Suprapubic skin (tissue), 4 donors: ENCODE measurements at places on chromosomes 7 and 10.

- H3K36me3 ChIP-seq, result no peaks in the 10 kb centered on the region
- peak overlapping the region; percentile 95 for H3K27ac ChIP-seq
- H3K27me3 ChIP-seq, result no peaks in the 10 kb centered on the region
- no peak for DNase-seq
Measured at GRCh38 chr7:40135317-40135610, 459 bp downstream of the SUGCT start.

GRCh38 chr7:54796853-54797252 lies 37.8 kb upstream of the SEC61G start:
- H3K27ac ChIP-seq, result no peak overlapping the region
- no peaks in the 10 kb centered on the region for H3K36me3 ChIP-seq
- no peak overlapping the region for H3K4me3 ChIP-seq

DNA sequence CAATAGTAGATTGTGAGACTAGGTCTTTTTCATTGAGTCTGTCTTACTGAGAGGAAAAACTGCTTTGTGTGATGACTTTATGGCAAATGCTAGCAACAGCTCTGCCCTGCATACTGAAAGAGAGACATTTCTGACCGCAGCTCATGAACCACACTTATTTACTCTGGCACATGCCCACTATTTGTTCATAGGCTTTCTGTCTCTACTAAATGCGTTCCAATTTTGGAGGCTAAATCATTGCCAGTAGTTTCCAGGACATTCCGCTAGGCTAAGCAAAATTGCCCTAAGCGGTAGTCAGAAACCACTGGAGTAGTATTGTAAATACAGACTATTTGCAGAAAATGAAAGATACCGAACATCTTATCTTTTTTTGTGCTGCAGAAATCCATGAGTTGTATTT lies 55.6 kb upstream of the DLX6 start:
- H3K27me3 ChIP-seq, result peaks cover 5% of the 10 kb centered on the region
- DNase-seq, result no peak
- no peaks in the 10 kb centered on the region for H3K36me3 ChIP-seq
- no peak overlapping the region for H3K27ac ChIP-seq
- H3K4me1 ChIP-seq, result no peaks in the 10 kb centered on the region
- H3K4me3 ChIP-seq, result no peak overlapping the region

GRCh38 chr10:80100861-80101695 lies 22.6 kb downstream of the TMEM254 start:
- H3K4me1 ChIP-seq, result peaks cover 21% of the 10 kb centered on the region
- no peak for DNase-seq
- peak overlapping the region; percentile 7 for H3K4me3 ChIP-seq

- no peak overlapping the region for H3K4me3 ChIP-seq
- no peaks in the 10 kb centered on the region for H3K36me3 ChIP-seq
- no peak overlapping the region for H3K27ac ChIP-seq
- no peak for DNase-seq
- peaks cover 16% of the 10 kb centered on the region for H3K4me1 ChIP-seq
- H3K27me3 ChIP-seq, result no peaks in the 10 kb centered on the region
Measured at GRCh38 chr7:151312831-151313809, 28.5 kb upstream of the NUB1 start.

GRCh38 chr7:116317907-116318306 lies 107.6 kb downstream of the TES start:
- H3K4me1 ChIP-seq, result peaks cover 26% of the 10 kb centered on the region
- H3K36me3 ChIP-seq, result no peaks in the 10 kb centered on the region
- no peak overlapping the region for H3K4me3 ChIP-seq
- H3K27me3 ChIP-seq, result no peaks in the 10 kb centered on the region
- DNase-seq, result no peak

DNA sequence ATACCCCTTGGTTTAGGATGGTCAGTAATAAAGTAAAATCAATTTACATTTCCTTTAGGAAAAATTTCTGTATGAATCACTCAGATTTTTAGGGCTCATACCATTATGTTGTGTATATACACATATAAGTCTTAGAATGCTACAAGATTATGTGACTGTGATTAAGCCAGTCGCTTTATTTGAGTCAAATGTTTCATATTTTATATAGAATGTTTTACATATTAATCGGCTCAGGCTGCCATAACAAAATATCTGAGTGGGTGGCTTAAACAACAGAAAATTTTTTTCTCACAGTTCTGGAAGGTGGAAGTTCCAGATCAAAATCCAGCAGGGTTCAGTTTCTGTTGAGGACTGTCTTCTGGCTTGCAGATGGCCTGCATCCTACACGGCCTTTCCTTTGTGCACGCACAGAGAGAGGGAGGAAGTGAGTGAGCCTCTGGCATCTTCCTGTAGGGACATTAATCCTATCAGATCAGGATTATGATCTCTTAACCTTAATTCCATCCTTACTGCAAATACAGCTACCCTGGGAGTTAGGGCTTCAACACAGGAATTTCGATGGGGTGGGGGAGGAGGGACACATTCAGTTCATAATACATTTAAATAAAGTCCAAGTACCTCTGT lies 198.0 kb downstream of the PHF14 start:
- peaks cover 5% of the 10 kb centered on the region for H3K4me1 ChIP-seq
- H3K36me3 ChIP-seq, result no peaks in the 10 kb centered on the region
- no peak overlapping the region for H3K27ac ChIP-seq

- no peak overlapping the region for H3K27ac ChIP-seq
- H3K4me1 ChIP-seq, result peaks cover 8% of the 10 kb centered on the region
- no peaks in the 10 kb centered on the region for H3K36me3 ChIP-seq
- no peak overlapping the region for H3K4me3 ChIP-seq
- no peaks in the 10 kb centered on the region for H3K27me3 ChIP-seq
Measured at GRCh38 chr7:91181949-91182348, 82.3 kb upstream of the FZD1 start.

DNA sequence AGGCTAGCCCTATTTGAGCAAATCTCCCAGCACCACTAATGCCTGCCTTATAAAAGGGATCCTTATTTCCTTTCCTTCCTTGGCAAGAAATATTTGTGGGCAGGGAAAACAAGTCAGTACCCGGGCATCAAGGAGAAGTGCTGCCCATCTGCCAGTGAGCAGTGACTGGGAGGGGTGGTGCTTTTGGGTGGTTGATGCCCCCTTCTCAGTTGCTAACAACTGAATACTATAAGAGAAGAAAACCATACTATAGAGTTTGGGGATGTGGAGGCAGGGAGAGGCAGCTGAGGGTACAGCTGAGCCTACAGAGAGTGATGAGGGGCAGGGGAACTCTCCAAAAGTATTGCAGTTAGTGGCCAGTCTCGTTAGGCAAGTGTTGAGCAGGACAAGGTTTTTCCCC lies 39.3 kb downstream of the OGDH start:
- peaks cover 3% of the 10 kb centered on the region for H3K4me1 ChIP-seq
- H3K4me3 ChIP-seq, result no peak overlapping the region
- no peak for DNase-seq
- no peaks in the 10 kb centered on the region for H3K27me3 ChIP-seq

DNA sequence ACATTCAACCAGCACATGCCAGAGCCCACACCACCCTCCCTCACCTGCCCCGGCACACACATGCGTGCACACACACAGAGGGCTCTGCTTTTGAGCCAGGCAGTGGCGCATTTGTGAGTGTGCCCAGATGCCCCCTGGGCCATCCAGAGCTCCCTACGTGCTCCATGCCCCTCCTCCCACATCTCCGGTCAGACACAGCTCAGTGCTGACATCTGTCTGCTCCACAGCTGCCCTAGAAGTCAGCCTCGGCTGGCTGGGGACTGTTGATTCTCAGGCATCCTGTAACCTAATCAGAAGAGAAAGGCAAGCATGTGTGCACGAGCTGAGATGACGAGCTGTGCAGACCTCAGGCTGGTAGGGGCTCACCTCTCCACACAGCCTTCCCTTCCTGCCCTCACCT lies 135.1 kb downstream of the ZMIZ1 start:
- no peak overlapping the region for H3K27ac ChIP-seq
- H3K4me1 ChIP-seq, result peaks cover 16% of the 10 kb centered on the region
- no peak overlapping the region for H3K4me3 ChIP-seq
- no peaks in the 10 kb centered on the region for H3K27me3 ChIP-seq
- no peak for DNase-seq

DNA sequence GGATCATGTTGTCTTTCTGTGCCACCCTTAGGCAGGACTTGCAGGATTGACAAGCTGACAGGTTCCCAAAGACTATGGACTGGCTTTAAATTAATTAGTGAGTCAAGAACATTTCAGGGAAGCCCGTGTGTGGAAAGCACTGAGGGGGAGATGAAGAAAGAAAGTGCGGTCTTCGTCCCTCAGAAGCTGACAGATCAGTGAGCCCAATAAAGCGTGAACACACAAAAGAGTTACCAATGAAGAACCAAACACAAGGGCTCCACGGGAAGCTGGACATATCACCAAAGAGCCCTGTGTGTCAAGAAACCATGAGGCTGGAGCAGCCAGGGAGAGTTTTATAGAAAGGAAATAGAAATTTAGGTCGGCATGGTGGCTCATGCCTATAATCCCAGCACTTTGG lies 725.8 kb downstream of the PARD3 start:
- H3K36me3 ChIP-seq, result no peaks in the 10 kb centered on the region
- no peaks in the 10 kb centered on the region for H3K4me1 ChIP-seq

GRCh38 chr10:26410356-26410755 lies 27.8 kb upstream of the APBB1IP start:
- H3K4me1 ChIP-seq, result no peaks in the 10 kb centered on the region
- no peak overlapping the region for H3K27ac ChIP-seq
- H3K36me3 ChIP-seq, result no peaks in the 10 kb centered on the region
- no peaks in the 10 kb centered on the region for H3K27me3 ChIP-seq
- H3K4me3 ChIP-seq, result no peak overlapping the region

DNA sequence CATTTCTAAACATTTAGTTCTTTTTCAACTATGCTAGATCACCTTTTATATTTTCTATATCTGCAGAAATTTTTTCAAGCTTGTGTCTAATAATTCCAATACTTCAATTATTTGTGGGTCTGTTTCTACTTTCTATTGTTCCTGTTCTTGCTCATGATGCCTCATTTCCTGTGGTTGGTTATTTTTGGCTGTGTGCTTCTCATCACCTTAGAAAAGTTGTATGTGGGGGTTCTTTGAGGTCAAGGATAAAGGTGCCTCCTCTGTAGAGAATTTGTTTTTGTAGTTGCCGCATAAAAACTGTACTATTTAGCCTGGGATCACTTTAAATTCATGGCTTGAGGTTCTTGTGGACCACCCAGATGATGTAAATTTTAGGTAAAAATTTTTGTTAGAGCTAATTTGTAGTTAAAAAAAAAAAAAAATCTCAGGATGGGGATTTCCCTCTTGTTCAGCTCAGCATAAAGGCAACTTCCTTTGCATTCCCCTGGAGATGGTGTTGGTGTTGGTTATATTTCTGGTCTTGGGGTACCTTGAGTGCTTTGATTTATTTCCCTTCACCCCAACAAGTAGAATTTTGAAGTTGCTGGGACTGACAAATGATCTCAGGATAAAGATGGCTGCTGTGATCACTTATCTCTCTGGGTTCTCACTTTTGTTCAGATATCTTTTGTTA lies 27.0 kb upstream of the JAZF1 start:
- no peak for DNase-seq
- no peaks in the 10 kb centered on the region for H3K4me1 ChIP-seq
- H3K27me3 ChIP-seq, result no peaks in the 10 kb centered on the region
- H3K27ac ChIP-seq, result no peak overlapping the region

GRCh38 chr7:91162436-91162835 lies 101.8 kb upstream of the FZD1 start:
- H3K4me3 ChIP-seq, result no peak overlapping the region
- DNase-seq, result no peak
- H3K27ac ChIP-seq, result no peak overlapping the region
- H3K27me3 ChIP-seq, result no peaks in the 10 kb centered on the region
- no peaks in the 10 kb centered on the region for H3K36me3 ChIP-seq

GRCh38 chr7:115548756-115549155 lies 481.8 kb downstream of the TFEC start:
- H3K4me1 ChIP-seq, result no peaks in the 10 kb centered on the region
- no peaks in the 10 kb centered on the region for H3K36me3 ChIP-seq
- H3K27me3 ChIP-seq, result no peaks in the 10 kb centered on the region
- no peak for DNase-seq
- H3K27ac ChIP-seq, result no peak overlapping the region

DNA sequence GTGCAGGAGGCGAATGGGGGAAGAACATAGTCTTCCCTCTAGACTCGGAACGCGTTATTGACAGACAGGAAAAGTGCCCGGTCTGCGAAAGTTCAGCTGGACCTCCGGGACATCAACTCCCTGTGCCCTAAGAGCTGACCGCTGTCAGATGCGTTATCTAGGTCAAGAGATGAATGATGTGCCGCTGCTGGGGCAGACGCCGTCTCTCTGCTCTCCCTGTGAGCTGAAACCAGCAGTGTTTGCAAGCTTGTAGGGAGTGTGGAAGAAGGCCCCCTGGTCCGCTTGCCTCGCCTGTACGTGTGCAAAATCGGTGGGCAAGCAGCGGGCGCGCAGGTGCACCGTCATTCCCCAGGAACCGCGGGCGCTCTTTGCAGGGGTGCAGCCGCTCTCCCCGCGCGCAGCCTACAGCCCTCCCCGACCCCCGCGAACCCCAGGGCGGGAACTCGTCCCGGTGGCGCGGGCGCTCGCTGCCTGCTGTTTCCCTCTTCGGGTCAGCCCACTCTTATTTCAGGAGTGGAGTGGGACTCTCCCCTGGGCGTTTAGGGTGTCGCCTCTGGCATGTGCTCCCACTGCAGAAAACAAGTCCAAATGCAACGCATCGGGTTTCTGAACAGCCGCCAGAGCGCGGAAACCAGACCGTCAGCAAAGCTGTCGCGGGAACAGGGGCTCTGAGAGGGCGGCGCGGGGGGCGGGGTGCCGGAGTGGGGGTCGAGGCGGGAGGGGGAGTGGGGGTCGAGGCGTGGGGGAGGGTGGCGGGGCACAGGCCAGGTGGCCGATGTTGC lies 1.8 kb upstream of the PFKFB3 start:
- DNase-seq, result no peak
- H3K4me1 ChIP-seq, result peaks cover 66% of the 10 kb centered on the region
- H3K36me3 ChIP-seq, result no peaks in the 10 kb centered on the region
- H3K4me3 ChIP-seq, result peak overlapping the region; percentile 84
- H3K27ac ChIP-seq, result peak overlapping the region; percentile 95
- H3K27me3 ChIP-seq, result no peaks in the 10 kb centered on the region

GRCh38 chr7:4747013-4747412 lies 28.4 kb upstream of the AP5Z1 start:
- no peak for DNase-seq
- H3K4me3 ChIP-seq, result no peak overlapping the region
- peaks cover 55% of the 10 kb centered on the region for H3K4me1 ChIP-seq
- H3K27ac ChIP-seq, result peak overlapping the region; percentile 94
- no peaks in the 10 kb centered on the region for H3K27me3 ChIP-seq
- peaks cover 22% of the 10 kb centered on the region for H3K36me3 ChIP-seq

DNA sequence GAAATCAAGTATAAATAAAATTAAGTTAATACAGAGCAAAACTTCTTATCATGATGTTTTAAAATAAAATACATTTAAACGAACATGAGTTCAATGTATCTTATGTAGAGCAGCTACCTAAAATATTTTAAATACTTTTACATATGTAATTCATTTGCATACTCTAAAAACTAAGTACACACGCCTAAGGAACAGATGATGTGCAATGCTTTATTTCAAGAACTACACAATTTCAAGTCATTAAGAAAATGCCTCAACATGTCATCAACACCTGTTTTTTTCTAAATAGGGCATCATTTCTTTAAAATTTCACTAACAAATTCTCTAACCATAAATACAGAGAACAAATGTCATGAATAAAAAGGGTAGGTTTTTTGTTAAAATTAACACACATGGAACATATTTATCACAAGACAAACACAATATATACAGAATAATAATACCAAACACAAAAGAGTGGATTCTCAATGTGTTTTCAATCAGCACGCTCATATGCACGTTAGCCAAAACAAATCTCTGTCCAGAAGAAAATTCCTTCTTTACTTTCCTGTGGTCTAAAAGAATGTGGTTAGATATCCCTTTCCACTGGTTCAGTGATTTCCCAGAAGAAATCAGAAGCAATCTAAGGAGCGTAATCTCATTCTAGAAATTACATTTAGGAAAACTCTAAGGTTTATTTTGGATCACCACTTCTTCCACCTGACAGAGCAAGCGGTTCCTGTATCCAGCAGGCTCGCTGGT lies 73.0 kb upstream of the PFKP start:
- no peaks in the 10 kb centered on the region for H3K36me3 ChIP-seq
- no peaks in the 10 kb centered on the region for H3K27me3 ChIP-seq
- H3K27ac ChIP-seq, result no peak overlapping the region
- no peaks in the 10 kb centered on the region for H3K4me1 ChIP-seq
